ENCODE measurements at places on chromosomes 11 and 22.
A peak's percentile ranks its signal among the peaks of the same experiment; 100 is the strongest.

DNA sequence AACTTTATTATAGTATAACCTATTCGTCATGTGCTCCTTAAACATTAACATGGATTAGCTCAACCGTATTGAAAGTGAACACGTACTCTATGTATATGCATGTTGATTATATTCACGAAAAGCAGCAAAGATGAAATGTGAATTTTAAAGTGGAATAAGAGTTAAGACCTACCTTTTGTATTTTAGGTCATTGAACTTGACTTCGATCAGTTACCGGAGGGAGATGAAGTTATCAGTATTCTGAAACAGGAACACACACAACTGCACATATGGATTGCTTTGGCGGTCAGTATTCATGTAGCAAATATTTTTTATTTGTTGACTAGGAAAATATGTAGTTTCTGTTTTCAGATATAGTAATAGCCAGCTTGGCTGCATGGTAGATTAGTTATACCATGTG, 1.4 kb downstream of the CTR9 start:
- no peak for DNase-seq

GRCh38 chr11:69499186-69499917, 17.9 kb downstream of the LINC01488 start:
- DNase-seq = no peak

- no peak for DNase-seq
Observed at GRCh38 chr11:65714433-65714832, 2.4 kb downstream of the KAT5 start.

- no peak for DNase-seq
Observed at GRCh38 chr11:62649486-62649885, 3.1 kb upstream of the GANAB start.

DNA sequence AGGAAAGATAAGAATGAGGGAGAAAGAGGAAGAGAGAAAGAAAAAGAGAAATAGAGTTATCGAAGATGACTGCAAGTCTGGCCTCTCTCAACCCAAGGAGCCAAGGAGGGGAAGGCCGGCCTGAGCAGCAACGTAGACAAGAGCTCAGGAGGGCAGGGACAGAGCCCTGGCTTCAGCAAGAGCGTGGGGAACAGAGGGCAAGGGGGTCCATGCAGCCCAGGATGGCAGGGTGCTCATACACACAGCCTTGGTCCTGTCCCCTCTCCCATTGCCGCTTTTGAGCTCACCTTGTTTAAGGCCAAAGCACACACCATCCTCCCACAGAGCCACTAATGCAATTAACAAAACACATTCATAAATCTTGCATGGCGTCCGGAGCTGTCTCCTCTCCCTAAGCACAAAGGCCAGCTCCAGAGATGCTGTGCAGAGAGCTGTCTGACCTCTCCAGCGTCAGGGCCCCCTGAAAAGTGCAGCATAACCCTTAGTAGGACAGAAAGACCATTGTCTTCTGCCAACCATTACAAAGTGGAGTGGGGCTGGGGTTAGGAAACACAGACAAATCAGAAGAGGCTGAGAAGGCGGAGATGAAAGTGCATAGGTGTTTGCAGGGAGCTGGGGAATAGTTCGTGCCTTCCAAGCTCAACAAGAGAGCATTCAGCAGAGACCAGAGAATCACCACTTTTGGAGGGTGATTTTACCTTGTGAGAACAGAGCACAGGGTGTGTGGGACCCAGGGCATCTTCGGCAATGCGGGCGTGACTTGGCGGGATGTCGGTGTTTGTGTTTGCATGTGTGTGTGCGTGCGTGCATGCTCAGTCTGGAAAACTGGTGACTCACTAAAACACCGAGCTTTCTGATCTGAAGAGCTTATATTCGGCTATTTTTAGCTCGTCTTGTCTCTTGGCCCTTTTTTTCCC, 28.2 kb upstream of the JAM3 start:
- DNase-seq = no peak

GRCh38 chr22:48713272-48714205, 1114.1 kb downstream of the BRD1 start:
- DNase-seq = no peak

DNA sequence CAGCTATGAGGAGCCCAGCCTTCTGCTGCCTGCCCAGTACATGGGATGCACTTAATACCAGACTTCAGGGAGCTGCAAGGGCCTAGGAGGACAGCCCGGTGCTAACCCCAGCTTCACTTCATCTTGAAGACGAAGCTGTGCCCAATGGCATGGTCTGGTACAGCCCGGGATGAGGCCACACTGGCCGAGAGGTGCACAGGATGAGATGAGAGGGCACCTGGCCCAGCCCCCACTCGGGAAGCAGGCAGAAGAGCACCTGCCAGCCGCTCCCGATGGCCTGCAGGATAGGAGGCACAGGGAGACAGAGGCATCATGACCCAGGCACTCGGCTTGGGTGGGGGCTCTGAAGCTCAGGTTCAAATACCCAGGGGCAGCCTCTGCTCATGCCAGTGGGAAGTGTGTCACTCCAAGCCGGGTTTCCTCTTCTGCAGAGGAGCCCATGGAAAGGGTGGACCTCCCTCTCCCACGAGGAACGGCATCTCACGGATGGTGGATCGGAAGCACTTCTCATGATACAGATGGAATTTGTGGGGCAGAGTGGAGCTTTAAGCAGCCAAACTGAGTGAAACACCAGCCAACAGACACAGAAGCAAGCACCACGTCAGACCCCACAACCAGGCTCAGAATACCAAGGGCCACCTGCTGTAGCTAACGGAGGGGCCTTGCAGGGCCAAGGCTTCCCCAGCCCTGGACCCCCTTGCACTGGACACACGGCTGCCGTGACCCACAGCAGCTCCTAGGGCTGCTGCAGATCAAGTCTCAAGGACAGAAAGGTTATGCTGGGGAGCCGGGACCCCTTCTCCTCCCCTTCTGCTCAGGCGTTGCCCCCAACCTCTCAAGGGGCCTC, 875.2 kb downstream of the BRD1 start:
- DNase-seq = no peak

DNA sequence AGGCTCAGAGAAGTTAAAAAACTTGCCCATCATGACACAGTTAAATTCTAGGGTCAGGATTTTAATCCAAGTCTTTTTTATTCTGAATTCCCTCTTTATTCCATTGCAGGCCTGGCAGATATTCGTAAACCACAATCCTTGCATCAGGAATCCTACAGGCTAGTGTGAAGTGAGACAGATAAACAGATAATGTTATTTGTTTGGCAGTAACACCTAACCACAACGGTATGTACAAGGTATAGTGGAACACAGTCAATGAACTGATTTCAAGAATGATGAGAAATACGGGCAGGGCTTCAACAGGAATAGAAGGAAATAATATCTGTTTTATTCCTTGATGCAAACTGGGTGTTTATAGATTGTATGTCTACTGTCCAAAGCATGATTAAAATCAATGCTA, 32.0 kb upstream of the NARS2 start:
- DNase-seq = no peak

GRCh38 chr22:20429254-20430100, 8.1 kb downstream of the SCARF2 start:
- peak; percentile 29 for DNase-seq

GRCh38 chr11:44618561-44619425, 53.3 kb downstream of the CD82 start:
- DNase-seq = no peak

DNA sequence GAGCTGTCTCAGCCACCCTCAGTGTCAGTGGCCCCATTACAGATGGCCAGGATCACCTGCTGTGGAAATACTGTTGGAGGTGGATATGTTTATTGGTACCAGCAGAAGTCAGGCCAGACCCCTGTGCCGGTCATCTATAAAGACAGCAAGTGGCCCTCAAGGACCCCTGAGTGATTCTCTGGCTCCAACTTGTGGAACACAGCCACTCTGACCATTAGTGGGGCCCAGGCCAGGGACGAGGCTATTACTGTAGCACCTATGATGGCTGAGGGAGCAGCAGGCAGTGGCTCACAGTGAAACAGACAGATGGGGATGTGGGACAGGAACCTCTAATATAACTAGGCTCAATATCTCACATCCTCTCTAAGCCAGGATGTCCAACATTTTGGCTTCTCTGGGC, 25.5 kb upstream of the GGTLC2 start:
- no peak for DNase-seq

DNA sequence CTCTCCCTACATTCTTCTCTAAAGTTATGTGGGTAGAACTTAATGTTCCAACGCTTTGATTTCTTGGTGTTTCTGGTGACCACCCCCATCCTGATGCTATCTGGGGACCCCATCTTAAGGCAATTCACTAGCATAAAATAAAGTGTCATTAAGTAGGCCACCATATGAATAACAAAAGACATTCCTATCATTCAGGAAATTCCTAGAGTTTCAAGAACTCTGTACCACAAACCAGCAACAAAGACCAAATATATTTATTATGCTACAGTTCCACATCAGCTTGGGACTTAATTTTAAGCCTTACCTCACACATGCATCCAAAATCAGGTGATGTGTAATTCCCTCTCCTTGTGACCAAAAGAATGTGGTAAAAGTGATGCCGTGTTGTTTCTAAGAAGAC, 254.6 kb upstream of the LRRC4C start:
- no peak for DNase-seq

GRCh38 chr11:1927848-1928469, 8.5 kb downstream of the TNNT3 start:
- DNase-seq = no peak

- DNase-seq = no peak
Observed at GRCh38 chr11:116736763-116737162, 36.0 kb downstream of the BUD13 start.

DNA sequence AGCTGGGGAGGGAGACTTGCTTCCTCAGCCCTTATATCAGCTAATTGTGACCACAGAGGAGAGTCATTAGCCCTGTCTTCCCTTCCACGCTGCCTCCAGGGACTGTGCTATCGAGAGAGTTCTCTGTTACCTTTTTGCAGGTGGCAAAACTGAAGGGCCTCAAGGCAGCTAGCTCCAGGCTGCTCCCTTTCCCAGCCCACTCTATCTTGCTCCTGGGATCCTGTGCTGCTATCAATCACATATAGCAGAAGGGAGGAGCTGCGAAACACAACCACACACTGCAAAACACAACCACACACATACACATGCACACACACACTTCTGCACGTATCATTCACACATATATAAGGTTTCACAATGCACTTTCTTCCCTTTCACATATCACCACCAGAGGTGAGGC, 205.3 kb upstream of the MTNR1B start:
- no peak for DNase-seq

GRCh38 chr11:118226296-118226695, 1.5 kb upstream of the JAML start:
- no peak for DNase-seq

GRCh38 chr22:17441326-17441725, 72.1 kb downstream of the CECR2 start:
- DNase-seq = no peak

GRCh38 chr22:24059793-24060192, 48.7 kb downstream of the CABIN1 start:
- no peak for DNase-seq

DNA sequence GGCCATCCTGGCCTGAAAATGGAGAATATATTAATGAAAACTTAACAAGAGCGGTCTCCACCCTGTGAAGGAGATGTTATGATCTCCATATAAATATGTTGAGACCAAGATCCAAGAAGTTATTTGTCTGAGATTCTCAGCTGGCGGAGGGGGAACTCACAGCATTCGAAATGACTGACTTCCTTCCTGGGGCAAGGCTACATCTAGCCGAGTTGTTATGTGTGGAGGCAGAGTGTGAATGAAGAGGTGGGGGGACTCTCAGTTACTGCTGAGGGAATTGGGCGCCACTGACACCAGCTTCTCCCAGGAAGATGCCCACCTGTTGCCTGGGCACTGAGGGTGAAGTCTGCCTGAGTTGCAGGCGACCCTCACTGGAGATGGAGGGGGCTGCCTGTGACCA, 5.9 kb downstream of the HTR3A start:
- no peak for DNase-seq

DNA sequence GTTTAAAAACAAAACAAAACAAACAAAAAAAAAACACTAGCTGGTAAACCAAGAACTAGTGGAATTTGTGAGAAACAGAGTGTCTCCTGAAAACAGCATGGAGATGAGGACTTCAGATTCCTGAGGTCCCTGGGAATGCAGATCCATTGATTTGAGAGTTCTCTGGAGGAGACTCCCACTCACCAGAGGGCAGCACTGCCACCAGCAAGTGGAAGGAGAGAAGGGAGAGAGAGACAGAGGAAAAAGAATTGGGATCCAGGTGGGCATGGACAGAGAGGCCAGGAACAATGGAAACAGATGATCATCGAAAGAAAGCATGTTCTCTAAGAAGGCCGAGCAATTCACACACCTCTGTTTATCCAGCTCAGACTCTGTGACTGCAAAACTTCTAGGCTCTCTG, 31.8 kb downstream of the ETS1 start:
- no peak for DNase-seq

DNA sequence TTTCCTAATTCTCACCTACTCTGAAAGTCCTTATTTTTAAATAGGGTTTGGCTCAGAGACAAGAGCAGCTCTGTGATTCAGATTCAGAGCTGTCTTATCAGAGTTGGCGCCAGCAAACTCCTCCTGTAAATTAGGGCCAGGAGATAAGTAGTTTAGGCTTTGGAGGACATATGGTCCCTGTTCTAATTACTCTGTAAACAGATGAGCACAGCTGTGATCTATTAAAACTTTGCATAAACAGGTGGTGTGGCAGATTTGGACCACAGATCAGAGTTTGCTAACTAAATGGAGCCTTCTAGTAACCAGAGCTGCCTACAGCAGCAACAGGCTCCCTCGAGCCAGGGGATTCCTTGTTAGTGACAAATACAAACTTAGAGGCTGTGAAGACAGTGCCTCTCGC, 27.9 kb downstream of the YPEL1 start:
- no peak for DNase-seq

DNA sequence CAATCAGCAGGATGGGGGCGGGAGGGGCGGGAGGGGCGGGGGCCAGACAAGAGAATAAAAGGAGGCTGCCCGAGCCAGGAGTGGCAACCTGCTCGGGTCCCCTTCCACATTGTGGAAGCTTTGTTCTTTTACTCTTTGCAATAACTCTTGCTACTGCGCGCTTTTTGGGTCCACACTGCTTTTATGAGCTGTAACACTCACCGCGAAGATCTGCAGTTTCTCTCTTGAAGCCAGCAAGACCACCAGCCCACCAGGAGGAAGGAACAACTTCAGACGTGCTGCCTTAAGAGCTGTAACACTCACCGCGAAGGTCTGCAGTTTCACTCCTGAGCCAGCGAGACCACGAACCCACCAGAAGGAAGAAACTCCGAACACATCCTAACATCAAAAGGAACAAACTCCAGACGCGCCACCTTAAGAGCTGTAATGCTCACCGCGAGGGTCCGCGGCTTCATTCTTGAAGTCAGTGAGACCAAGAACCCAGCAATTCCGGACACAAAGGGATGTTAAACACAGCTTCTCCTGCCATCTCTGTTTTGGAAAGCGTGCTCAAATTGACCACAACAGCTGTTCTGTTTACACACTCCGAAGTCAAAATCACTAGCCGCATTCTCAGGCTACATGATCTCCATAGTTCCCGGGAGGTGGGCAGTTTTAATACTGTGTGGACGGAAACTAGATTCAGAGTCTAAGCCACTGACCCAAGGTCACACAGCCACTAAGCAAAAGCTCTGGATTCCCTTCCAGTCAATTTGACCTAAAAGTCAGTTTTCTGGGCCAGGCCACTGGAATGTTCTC, 11.9 kb downstream of the PLAAT2 start:
- DNase-seq = no peak
